T-helper 2 cell treated with Interferon-gamma antibody and Interleukin-4, amounts not matched to agents 5 μg/mL and 100 μg/mL, for 36 hours (primary cell): ENCODE measurements at places on chromosomes 1 and 21.

- DNase-seq, result no peak
Observed at GRCh38 chr1:181545395-181545794, 62.1 kb downstream of the CACNA1E start.

GRCh38 chr21:31837618-31838390, 35.0 kb upstream of the HUNK start:
- no peak for DNase-seq

DNA sequence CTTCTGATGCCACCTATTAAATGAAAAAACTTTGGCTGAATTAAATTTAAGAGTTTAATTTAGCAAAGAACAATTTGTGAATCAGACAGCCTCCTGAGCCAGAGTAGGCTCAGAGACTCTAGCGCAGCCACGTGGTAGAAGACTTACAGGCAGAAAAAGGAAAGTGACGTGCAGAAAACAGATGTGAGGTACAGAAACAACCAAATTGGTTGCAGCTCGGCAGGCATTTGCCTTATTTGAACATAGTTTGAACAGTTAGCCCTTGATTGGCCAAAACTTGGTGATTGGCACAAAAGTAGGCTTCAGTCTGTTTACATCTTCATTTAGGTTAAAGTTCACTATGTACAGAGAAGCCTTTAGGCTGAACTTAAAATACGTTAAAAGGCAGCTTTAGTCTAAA, 22.9 kb downstream of the TCP10L start:
- DNase-seq, result no peak

- DNase-seq, result no peak
Observed at GRCh38 chr1:81307786-81308185, 492.9 kb upstream of the ADGRL2 start.

DNA sequence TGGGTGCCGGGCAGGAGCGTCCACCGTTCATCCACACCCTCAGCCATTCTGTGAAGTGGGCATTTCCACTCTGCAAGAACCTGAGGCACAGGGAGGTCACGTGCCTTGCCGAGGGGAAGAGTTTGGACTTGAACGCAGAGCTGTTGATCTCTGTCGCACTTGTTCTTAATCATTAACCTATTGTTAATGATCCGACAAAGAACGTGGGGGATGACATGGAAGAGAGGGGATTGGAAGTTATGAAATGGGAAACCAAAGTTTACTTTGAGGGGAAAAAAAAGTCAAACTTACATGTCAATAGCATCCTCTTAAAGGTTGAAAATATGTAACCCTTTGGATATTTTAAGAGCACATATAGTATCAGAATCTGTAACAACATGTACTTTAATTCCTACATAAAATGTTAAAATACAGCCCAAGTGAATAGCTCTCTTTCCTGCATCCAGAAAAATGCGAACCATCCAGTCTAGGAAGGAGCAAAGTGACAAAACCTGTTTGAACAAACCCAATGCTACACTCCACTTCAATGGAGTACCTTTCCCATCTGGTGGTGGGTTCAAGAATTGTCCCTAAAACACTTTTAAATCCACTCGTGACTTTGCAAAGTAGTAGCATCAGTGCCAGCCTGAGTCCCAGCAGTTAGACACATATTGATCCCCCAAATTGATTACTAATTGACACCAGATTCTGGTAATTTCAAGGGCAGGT, 75.5 kb downstream of the SETD4 start:
- DNase-seq, result no peak

- no peak for DNase-seq
Observed at GRCh38 chr1:155051342-155051776, 243 bp downstream of the ADAM15 start.

GRCh38 chr21:46397993-46398392, 60.7 kb upstream of the DIP2A start:
- no peak for DNase-seq

DNA sequence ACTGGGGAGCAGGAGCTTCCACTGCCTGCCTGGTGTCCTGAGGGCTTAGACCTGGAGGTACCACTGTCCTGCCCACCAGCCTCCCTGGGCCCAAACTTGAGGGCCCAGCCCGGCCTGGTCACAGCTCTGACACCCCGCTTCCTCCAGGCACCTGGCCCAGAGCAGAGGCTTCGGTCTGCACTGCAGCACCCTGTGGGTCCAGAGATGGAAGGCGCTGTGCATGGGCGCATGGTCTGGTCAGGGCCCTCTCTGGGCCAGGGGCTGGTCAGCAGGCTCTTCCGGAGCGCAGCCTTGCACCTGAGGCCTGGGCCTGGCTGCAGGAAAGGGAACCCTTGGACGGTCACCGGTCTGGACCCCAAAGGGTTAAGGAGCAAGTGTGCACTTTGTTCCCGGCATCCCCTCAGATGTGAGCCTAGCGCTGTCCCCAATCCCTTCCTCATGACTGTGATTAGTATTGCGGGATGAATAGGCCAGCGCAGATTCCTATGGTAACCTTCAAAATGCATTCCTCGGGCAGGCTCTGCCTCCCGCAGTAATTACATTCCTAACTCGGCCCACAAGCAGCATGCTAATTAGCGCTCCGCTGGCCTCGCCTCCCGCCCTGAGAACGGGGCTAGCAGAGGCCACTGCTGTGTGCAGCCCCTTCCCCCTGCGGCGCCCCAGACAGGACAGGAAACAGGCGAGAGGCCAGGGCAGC, 36.3 kb downstream of the PRDM16 start:
- no peak for DNase-seq

GRCh38 chr21:31111093-31111492, 72.8 kb upstream of the KRTAP19-8 start:
- no peak for DNase-seq

DNA sequence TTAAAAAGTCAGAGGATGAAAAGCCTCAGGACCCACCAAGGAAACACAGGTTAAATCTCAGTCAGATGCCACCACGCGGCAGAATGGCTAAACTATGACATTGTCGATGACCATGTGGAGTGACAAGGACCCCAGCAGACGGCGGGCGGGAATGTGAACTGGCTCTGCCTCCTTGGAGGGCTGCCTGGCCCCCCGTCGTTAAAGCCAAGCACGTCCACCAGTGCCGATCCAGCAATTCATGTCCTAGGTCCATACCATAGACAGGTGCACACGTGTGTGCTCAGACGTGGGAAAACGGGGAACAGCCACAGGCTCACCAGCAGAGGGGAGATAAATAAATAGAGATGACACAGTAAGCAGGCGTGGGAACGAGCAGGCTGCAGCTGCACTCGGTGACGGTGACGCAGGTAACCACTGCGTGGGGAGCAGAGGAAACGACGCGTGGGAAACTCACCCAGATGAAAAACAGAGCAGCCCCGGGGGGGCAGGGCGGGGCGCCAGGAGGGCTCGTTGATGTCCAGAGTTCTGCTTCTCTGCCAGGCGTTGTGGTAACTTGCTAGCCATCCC, 28.3 kb upstream of the PCBP3 start:
- peak; percentile 80 for DNase-seq

DNA sequence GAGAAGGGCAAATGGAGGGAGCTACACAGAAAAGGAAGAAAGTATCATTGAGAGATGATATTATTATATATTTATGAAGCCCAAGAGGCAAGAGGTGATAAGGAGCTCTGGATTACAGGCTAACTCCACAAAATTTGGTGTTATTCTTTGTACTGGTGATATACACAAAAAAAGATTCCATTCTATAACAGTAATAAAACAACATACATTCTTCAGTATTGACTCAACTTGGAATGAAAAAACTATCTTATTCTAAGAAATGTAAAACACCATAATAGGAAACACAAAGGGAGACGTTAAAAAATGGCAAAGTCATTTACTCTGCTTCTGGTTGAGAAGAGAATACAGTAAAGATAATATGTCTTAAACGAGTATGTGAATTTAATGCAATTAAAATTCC, 99.4 kb downstream of the TEX35 start:
- no peak for DNase-seq

DNA sequence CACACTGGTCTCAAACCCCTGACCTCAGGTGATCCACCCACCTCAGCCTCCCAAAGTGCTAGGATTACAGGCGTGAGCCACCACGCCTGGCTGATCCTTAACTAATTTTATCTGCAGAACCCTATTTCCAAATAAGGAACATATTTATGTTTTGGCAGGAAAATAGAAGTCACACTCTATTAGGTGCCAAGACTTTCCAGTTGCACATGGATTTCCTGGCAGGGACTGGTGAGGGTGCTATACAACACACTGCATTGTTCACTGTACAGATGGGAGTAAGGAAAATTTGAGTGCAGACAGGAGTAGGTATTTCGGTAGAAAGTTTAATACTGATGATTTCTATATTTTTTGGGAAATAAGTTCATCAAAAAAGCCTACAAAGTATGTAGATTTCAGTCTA, 605.3 kb upstream of the B3GALT2 start:
- no peak for DNase-seq

GRCh38 chr1:56788588-56788987, 30.6 kb downstream of the FYB2 start:
- DNase-seq, result no peak

- DNase-seq, result peak; percentile 48
Observed at GRCh38 chr1:234605983-234606783, 3.8 kb downstream of the IRF2BP2 start.

DNA sequence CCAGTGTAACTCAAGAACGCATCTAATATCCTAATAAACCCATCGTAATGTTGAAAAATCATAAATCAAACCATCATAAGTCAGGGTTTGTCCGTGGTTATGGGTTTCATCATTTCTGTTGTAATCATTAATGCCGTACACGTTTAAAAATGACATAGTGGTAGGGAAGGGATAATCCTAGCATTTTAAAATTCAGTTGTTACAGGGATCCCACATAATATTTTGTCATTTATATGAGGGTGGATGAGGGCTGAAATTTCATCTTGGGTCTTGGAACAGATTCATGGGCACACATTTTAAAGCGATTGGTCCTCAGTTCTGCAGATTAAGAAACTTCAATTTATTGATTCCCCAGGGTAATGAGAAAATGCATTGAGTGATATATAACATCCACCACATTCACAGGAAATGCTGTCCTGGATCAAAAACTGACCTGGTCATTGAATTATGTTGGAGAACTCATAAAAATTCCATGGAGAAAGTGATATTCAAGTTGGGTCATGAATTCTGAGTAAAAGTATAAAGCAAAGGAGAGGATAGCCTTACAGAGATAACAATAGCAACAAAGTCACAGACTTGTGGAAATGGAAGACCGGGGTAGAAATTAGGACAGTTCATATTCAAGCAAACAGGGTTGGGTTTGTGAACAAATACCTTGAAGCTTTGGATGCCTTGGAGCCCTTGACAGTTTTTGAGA, 1527.3 kb upstream of the TPTE start:
- no peak for DNase-seq

GRCh38 chr1:169945181-169945580, 51.5 kb upstream of the SCYL3 start:
- no peak for DNase-seq

GRCh38 chr21:34647555-34647954, 21.2 kb upstream of the CLIC6 start:
- DNase-seq, result no peak

- DNase-seq, result no peak
Observed at GRCh38 chr1:4010814-4011605, 110.9 kb upstream of the C1orf174 start.
